ENCODE measurements at places on chromosomes 3 and 15.

DNA sequence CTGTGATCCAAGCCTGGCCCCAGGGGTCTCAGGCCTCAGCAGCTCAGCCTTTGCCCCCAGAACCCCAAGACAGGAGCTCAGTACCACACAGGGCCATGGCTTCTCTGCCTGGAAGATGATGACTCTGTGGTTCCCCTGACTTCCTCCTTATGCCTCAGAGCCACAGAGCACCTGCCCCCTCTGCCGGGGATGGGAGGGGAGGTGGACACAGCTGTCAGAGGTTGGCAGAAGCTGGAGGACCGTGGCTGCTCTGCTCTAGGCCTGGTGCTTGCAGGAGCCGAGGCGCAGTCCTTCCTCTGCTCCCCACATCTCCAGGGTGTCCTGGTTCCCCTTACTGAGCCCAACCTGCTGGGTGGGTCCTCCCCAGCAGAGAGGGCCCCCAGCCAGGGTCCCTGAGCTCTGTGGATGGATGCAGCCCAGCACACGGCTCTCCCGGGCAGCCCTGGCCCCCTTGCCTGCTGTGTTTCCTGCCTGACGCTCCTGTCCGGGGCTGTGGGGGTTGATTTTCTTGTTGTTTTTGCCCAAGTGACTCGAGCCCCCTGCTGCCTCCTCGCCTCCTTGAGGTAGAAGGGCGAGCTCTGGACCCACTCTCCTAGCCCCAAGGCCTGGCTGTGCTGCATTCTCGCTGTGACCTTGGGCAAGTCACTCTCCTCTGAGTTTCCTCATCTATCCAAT is 36.6 kb downstream of the PSTPIP1 start:
- DNase-seq, result no peak

- no peak for DNase-seq
These were observed 387.4 kb upstream of the C2CD4B start for GRCh38 chr15:62552444-62552843.

DNA sequence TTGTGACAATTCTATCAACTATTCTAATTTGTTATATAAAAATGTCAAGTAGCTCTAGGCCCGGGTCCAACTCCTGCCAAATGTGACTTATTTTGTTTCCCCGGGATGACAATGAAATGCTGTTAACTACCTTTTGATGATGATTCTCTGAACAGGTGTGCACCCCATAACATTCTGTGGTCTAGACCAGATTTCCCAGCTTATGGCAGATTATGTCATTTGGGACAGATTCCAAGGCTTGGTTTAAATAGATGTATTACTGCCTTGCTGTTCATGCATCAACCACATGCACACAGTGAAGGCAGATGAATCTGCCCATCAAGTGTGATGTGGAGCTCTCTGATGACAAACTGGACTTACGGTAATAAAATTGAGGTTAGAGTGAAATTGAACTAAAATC is 150.5 kb downstream of the MECOM start:
- no peak for DNase-seq

DNA sequence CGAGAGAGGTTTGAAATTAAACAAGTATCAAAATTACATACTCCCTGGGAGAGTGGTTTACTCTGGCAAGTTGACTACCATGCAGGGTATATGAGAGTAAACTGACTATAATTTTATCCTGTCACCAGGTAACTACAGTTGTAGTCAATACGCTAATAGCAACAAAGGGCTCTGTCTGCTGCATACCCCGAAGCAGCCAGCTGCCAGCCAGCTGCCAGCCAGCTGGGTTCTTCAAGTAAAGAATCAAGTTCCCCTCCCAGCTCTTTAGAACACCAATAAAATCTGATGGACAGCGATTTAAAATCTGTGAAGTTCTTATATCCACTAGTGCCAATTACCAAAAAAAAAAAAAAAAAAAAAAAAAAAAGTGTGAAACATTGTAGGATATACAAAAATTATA is 417.7 kb upstream of the CFAP20DC start:
- no peak for DNase-seq

DNA sequence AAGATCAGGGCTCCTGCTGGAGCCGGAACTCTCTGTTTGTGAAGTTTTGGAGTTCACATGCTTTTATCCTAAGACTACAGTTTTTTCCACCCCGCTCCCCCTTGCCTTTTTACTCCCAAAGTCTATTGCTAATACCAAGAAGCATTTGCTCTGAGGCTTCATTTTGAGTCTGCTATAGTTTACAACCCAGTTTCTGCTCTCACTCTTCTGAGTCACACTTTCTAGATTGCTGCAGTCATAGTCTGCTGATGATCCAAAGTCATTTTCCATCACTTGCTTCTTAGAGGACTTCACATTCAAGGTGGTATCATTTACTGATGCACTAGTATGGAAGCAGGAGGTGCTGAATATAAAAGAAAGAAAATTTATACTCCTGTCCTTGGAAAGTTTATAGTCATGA is 937.4 kb downstream of the IGSF11 start:
- DNase-seq, result no peak

DNA sequence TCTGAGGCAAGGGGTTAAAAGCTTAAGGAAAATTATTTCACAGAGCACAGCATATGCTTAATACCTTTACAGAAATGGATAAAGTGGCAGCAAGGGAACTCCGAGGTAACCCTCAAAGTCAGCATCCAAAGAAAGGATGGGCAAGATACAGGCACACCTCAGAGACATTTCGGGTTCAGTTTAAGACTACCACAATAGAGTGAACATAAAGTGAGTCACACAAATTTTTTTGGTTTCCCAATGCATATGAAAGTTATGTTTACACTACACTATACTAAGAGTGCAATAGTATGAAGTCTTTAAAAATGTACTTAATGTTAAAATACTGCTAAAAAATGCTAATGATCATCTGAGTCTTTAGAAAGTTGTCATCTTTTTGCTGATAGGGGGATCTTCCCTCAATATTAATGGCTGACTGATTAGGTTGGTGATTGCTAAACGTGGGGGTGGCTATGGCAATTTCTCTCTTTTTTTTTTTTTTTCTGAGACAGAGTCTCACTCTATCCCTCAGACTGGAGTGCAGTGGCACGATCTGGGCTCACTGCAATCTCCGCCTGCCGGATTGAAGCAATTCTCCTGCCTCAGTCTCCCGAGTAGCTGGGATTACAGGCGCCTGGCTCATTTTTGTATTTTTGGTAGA is 10.0 kb downstream of the UBR1 start:
- DNase-seq, result no peak

DNA sequence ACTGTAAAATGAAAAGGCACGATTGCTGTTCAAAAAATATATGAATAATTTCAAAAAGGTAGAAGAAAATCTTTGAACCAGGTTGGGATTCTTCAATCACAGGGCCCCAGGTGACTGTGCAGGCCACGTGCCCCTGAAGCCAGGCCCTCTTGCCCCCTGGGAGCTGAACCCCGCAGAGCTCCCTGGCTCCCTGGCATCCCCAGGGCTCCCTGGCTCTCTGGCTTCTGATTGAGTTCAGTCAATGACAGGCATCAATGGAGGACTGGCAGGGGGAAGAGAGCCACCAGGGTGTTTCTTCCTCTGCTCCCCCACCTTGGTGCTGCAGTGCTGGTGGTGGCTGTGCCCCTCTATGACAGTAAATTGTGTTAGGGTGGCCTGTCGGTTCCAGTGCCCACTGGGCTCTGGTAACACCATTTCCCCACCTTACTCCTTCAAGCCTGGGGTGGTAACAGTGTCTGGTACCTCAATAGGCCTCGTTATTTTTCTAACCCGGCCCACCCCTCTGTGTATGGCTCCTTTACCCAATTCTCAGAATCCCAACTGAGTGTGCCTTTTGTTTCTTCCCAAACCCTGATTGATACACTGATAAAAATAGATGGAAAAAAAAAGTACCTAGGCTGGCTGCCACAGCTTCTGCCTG is 62.6 kb downstream of the STARD5 start:
- no peak for DNase-seq

- DNase-seq, result no peak
These were observed 35.8 kb downstream of the QTRT2 start for GRCh38 chr3:114092151-114093015.

- no peak for DNase-seq
These were observed 129.4 kb downstream of the RBPMS2 start for GRCh38 chr15:64645995-64646394.

DNA sequence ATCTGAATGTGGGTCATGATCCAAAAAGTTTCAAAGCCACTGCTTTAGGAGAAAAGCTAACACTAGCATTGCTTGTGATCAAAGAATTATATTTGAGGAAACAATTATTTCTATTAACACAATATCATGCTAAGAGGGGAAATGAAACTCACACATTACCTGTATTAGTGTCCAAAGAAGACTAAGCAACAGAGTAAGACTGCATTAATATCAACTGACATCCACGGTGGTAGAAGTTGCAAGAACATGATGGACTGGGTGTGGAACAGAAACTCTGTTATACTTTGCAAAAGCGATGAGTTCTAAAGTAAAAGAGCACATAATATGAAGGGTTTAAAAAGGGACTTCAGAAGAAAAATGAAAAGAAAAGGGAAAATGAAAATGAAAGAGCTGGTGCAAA is 648.3 kb upstream of the NECTIN3 start:
- DNase-seq, result no peak

GRCh38 chr15:100230784-100231183 is 111.0 kb downstream of the ADAMTS17 start:
- no peak for DNase-seq

DNA sequence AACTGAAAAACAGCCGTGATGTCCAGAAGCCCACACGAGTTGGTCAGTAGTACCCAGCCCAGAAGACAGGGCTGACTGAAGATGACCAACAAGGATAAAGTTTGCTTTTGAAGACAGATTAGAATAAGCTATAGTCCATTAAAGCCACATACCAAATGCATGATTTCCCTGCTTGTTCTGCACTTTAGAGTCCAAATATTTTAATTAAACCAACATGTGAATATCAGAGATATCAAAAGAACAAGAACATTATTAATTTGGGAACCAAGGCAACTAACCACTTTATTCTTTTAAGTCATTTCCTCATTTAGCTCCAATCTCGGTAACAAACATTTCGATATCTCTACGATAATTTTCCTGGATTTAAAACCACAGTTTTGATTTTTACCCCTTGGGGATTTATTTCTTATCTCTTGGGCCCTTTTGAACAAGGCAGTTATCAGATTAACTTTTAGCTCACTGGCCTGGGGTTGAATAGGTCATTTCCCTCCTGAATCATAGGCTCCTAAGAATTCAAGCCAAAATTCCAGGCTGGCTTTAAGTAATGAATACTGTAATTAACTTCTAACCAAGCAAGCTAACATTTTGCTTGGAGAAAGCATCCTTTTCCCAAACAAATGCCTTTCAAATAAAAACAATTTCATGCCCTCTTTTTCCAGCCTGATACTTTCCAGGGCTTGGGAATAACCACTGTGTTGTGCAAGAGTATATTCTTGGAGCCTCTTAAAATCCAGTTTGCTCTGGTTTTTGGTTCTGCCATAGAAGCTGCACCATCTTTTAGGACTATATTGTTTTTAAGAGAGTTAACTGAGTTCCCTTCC is 102.9 kb upstream of the NR2E3 start:
- DNase-seq, result no peak

DNA sequence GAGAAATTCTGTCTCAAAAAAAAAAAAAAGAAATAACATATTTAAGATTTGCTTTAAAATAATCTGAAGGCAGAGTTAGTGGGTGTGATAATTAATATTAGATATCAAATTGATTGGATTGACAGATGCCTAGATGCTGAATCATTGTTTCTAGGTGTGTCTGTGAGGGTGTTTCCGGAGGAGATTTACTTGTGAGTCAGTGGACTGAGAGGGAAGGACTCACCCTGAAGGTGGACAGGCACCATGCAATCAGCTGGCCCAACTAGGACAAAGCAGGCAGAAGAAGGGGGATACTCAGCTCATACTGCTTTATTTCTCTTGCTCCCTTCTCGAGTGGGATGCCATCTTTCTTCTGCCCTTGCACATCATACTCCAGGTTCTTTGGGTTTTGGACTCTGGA is 16.7 kb upstream of the RPL24 start:
- DNase-seq, result no peak

DNA sequence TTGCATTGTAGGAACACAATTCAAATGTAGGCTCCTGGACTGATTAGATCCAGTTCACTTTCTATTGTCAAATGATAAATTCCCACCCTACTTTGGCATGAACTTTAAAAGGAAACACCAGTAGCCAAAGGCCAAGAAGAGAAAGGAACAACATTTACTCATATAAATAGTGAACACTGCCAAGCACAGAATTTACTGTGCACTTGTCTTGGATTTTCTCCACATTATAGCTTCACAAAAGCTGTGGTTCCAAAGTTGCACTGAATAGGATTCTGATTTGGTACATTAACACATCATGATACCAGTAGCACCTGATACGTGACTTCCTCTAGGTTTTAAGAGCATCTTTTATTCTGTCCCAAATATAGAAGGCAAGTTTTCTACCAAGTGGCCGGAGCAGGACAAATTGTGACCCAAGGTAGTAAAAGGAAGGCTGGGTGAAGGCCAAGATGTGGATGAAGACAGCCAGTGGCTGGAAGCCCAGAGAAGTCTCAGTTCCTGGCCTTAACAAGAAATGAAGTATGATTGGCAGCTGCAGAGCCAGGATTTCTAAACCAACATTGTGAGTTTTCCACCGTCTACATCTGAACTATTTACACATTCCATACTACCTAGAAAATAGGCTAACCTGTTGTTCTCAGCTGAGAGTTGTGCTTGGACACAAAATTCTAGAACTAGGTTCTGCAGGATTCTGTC is 206.7 kb downstream of the THRB start:
- no peak for DNase-seq

- DNase-seq, result no peak
These were observed 72.1 kb upstream of the ROPN1 start for GRCh38 chr3:124064050-124064449.
